Cardiac fibroblast (primary cell): ENCODE measurements at places on chromosomes 1 and 21.
A peak's percentile ranks its signal among the peaks of the same experiment; 100 is the strongest.

DNA sequence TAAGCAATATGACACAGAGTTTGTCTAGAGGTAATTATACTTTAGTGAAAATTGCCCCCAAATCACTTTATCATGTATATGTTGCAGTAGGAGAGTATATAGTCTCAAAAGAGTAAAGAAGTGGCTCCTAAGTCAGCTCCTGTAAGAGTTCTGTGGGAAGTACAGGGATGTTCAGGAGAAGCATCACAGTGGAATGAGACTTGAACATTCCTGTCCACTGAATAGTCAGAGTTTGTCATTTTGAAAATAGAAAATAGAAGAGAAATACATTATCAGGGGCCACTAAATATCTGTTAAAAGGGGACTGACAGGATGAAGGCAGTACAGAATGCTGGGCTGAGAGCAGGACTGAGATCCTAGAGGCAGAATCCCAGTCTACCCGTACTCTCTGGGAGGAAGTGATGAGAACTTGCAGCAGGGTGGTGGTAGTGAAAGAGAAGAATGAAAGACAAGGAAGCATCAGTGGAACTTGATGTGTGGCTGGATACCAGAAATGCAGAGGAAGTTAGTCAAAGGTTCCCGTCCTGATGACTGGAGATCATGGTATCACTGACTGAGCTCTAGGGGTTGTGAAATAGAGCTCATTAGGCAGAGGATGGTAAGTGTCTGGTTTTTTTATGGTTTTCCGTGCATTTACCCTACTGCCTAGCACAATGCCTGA is 153.4 kb downstream of the FMN2 start:
- peak; percentile 87 for DNase-seq

DNA sequence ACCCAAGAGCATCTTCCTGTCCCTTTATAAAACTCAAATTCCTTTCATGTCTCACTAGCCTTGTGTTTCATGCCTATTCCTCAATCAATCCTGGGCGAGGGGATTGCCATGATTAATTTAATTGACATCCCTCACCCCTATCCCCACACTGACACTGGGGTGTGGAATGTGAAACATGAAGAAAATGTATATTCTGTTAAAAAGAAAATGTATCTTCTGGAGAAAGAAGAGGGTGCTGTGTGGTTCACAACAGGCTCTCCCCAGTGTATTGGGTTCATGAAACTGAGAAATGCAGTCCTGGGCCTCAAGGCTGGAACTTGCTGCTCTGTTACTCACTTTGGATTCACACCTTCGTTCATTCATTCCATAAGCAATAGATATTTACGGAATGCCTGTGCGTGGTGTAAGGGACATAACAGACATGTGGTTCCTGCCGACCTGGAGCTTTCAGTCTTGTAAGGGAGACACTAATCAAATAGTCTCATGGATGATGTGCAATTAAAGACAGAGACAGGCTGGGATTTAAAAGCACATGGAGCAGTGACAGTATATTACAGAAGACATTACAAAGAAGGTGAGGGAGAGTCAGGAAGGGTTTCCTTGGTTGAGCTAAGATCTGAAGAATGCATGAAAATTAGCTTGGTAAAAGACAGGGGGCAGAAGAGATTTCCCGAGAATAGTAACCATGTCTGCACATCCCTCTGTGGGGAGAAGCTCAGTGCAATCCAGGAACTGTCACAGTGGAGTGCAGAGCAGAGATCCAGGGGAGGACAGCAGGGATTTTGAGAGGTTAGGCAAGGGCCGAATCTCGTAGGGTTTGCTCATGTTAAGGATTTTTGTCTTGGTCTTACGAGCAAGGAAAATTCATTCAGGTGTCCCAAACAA is 32.1 kb downstream of the SERTAD4 start:
- peak; percentile 26 for DNase-seq

- DNase-seq: no peak
Measured at GRCh38 chr21:44732263-44732662, 20.9 kb upstream of the TSPEAR start.

DNA sequence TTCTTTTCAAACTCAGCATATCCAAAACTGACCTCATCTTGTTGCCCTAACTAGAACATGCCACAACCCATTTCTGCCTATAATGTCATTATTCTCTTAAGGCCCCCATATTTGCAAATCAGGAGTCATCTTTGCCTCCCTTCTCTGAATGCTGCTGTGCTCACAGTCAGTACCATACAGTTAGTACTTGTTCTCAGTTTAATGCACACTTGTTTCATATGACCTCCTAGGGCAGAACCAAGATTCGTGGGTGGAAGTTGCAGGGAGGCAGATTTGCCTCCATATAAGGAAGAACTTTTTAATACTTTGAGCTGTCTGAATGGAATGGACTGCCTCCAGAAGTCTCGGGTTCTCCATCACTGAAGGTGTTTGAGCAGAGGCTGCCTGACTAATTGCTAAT is 9.2 kb downstream of the CAP1 start:
- peak; percentile 25 for DNase-seq

DNA sequence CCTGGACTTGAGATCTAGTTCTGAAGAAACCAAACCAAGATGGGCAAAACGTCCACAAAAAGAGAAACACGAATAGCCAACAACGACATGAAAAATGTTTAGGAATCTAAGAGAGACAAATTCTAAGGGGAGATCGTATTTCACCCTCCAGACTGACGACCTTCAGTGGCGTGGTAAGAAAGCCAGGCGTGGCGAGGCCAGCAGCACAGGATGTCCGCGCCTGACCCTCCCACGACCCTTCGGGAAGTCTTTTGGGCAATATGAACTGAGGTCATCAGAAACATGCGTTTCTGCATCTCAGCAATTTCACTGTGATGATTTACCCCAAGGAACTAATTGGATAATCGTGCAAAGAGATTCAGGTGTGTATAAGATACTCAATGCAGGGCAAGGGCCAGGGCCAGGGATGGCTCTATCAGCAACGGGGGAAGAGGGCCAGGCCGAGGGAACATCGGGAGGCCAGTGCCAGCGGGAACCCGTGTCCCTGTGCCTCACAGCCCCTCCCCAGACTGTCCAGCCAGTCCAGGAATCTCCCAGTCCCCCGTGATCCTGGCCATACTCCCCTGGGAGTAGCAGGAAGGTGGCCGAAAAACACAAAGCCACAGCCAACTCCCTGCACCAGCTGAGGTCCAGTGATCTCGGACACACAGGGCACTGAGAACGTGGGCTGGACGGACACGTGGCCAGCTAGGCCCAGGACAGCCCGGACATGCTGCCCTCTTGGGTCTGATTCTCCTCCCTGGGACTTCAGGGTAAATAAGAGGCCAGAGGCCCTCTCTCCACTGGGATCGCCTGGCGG is 53.6 kb upstream of the ADARB1 start:
- DNase-seq: no peak

DNA sequence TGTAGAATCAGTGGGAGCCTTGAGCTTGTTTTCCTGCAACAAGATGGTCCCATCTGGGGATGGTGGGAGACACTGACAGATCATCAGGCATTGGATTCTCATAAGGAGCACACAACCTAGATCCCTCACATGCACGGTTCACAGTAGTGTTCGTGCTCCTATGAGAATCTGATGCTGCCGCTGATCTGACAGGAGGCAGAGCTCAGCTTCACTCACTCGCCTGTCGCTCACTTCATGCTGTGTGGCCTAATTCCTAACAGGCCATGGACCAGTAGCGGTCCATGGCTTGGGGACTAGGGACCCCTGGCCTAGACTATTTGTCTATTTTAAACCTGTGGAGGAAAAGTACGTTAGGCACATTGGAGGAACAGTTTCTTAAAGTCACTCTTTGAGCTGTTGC is 140.0 kb downstream of the EDEM3 start:
- DNase-seq: no peak

GRCh38 chr1:26788836-26789611 is 1.3 kb downstream of the PIGV start:
- DNase-seq: peak; percentile 91

DNA sequence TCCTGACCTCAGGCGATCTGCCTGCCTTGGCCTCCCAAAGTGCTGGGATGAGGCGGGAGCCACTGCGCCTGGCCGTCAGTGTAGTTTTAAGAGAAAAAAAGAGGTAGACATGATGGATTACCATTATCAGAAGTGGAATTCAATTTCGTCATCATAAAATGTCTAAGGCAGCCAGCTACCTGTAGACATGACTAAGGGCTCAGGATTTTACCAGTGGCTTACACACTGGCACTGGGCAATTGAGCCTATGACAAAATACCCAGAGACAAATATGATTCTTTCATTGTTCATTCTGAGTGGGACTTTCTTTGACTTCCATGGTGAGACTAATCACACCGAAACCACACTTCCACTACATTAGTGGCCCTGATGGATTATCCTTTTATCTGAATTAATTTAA is 181.5 kb downstream of the GABPA start:
- DNase-seq: no peak

GRCh38 chr1:44250068-44250781 is 37.0 kb downstream of the DMAP1 start:
- DNase-seq: peak; percentile 17

- DNase-seq: no peak
Measured at GRCh38 chr1:14443164-14443787, 155.2 kb upstream of the KAZN start.

DNA sequence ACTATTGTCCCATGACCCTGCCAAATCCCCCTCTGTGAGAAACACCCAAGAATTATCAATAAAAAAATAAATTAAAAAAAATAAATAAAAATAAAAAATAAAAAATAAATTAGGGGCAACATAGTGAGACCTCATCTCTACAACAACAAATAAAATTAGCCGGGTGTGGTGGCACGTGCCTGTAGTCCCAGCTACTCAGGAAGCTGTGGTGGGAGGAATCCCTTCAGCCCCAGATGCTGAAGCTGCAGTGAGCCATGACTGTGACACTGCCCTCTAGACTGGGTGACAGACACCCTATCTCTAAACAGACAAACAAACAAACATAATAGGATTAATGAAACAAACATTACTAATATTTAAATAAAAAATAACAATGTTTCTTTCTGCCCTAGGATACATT is 34.3 kb downstream of the MRPL37 start:
- DNase-seq: no peak

- no peak for DNase-seq
Measured at GRCh38 chr1:160370561-160371345, 3.9 kb downstream of the NHLH1 start.

GRCh38 chr21:16568661-16569060 is 838.9 kb downstream of the USP25 start:
- DNase-seq: no peak

- DNase-seq: no peak
Measured at GRCh38 chr1:56377431-56377830, 201.9 kb downstream of the PLPP3 start.

GRCh38 chr1:206895325-206895724 is 1.9 kb upstream of the IL24 start:
- DNase-seq: no peak

- no peak for DNase-seq
Measured at GRCh38 chr21:32554832-32555638, 30.3 kb downstream of the TCP10L start.

DNA sequence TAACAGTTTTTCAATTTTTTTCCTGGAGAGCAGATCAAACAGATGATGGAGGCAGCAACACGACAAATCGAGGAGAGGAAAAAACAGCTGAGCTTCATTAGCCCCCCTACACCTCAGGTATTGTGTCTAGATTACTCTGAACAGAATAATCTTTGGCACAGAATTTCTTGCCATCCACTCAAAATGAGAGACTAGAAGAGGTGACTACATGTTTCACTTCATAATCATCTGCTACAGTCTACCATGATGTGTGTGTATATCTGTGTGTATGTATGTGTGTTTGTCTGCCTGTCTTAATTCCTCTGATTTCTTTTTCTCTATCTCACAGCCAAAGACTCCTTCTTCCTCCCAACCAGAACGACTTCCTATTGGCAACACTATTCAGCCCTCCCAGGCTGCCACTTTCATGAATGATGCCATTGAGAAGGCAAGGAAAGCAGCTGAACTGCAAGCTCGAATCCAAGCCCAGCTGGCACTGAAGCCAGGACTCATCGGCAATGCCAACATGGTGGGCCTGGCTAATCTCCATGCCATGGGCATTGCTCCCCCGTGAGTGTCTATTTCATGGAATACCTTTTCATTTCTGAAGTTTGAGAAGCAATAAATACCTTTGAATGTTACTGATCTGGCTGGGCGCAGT is 11.4 kb downstream of the PRPF3 start:
- no peak for DNase-seq

DNA sequence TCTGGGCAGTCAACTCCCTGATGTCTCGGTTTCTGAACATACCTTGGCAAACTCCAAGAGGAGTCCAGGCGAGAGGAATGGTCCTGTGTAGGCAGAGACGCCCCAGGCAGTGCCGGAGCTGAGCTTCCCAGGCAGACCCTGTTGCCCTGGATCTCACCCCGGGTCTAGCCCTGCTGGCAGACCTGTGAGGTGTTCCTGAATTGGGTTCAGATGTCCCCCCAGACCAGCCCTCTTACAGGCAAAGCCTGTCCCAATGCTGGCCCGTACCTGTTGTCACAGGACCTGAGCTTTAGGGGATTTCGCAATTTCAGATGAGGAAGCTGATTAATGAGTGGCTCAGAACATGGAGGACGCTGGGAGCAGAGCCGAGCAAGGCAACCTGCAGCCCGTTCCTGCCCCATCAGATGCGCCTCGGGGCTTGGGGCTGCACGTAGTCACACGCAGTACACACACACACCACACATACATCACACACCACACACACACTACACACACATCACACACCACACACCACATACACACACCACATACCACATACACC is 38.5 kb upstream of the PDE9A start:
- no peak for DNase-seq

GRCh38 chr1:206686478-206687249 is 2.0 kb downstream of the MAPKAPK2 start:
- no peak for DNase-seq

DNA sequence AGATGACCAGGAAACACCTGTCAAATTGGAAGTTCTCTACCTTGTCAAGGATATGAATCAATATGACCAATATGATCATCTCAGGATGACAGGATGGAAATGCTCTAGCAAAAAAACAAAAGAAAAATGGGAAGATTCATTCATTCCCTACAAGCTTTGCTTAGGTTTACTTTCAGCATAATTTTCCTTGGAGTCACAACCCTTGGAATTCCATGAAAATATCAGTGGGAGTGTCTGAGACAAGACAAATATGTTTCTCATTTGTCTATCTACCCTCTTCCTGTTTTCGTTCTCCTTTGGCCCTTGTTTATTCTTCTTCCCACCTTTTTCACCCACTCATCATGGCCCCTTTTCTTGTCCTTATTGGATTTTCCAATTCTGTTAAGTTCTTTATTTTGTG is 50.6 kb downstream of the COLGALT2 start:
- no peak for DNase-seq

- no peak for DNase-seq
Measured at GRCh38 chr1:245220381-245220985, 65.7 kb downstream of the KIF26B start.

DNA sequence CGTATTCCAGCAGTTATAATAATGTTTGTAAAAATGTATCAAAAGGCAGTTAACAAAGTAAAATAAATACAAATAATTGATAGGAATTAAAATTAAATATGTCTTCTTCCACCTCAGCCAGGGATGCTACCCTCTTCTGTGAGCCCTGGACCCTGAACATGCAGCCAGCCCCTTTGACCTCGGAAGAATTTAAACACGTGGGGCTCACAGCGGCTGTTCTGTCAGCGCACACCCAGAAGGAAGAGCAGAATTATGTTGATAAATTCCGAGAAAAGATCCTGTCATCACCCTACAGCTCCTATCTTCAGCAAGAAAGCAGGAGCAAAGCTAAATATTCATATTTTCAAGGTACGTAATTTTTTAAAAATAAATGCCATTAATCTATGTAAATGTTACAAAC is 26.5 kb downstream of the UTS2 start:
- DNase-seq: no peak

GRCh38 chr21:17903029-17903806 is 84.1 kb upstream of the C21orf91 start:
- DNase-seq: peak; percentile 67
